ENCODE measurements at places on chromosomes 6 and 20. TPM values are rescaled to one million over a fixed set of nuclear protein-coding genes. Genes with fewer than 3 reads are reported as not detected.

DNA sequence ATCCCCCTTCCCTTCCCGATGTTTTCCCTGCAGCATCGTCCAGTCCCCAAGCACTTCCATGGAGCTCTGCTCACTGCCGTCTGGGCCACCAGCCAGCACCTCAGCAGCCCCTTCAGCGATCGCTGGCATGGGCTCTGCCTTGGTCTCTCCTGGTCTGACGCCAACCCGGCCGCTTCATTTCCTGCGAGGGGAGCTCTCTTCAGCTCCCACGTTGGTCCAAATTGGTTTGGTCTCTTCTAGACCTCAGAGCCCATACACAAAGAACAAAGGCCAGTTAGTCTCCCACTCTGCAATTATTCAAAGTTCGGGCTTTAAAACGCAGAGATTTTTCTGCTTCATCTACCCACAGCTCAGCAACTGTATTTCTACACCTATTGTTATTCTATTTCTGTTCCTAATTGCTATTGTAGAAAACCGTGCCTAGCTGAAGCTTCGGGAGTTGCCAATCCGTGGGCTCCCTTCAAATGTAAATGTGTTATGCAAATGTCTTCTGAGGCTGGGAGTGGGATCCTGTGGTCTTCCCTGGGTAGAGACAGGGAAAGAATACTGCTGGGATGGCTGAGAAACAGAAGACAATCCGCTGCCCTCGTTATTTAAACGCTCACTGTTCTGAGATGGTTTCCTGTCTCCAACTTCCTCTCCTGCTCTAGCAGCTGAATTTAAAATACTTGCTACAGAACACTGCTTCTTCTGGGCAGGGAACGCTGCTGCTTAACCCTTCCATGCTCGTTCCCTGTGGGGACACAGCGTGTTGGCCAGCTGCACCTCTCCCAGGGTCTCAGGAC is 154.2 kb upstream of the QKI start:
- no peak for DNase-seq

DNA sequence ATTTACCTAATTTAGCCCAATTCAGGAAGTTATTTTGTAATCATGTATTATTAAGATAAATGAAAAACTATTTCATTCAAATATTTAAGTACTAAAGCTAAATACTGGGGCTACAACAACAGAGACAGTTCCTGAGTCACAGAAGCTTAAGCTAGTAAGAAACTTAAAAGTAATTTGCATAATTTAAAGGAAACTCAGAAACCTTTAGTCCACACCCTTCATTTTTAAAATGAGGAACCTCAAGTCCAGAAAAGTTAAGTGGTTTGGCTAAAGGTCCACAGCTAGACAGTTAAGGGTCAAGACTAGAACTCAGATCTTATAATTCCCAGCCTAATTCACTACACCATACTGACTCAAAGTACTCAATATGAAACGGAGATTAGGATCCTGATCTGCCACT is 7.2 kb downstream of the LMBRD1 start:
- no peak for DNase-seq

DNA sequence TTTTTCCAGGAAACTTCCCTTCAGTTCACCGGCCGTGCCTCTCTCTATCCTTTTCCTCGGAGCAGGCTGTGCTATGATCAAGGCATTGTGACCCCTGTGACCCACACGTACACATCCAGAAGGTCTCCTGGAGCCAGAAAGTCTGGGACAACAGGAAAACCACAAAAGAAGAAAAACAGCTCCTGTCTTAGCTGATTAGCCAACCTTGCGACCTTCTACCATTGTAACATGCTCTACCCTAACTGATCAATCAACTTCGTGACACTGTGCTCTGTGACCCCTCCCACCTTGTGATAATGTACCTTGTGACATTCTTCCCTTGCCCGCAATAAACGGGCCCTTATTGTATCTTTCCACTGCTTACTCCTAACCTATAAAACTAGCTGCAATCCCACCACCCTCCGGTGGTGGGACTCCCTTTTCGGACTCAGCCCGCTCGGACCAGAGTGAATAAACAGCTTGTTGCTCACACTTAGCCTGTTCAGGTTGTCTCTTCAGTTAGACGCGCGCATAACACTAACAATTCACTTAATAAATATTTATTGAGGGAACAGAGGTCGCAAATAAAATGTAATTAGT is 24.2 kb downstream of the ZNF311 start:
- no peak for DNase-seq

Gene FHL5
- 23.7 TPM for total RNA-seq

DNA sequence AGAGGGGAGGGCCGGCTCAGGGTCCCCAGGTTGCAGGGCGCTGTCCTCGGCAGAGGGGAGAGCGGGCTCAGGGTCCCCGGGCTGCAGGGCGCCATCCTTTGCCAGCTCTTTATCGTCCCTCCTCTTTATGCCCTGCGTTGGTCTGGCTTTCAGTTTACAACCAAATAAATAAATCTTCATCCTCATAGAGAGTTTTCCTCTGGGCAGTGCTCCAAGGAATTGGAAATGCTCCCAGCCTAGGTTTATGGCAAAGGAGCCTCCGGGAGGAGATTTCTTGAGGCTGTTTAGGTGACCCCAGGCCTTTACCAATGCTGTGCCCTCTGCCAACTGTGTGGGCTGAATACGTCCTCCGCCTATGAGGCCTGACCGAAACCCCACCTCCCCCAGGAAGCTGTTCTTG is 60.2 kb downstream of the CHMP4B start:
- no peak for DNase-seq

DNA sequence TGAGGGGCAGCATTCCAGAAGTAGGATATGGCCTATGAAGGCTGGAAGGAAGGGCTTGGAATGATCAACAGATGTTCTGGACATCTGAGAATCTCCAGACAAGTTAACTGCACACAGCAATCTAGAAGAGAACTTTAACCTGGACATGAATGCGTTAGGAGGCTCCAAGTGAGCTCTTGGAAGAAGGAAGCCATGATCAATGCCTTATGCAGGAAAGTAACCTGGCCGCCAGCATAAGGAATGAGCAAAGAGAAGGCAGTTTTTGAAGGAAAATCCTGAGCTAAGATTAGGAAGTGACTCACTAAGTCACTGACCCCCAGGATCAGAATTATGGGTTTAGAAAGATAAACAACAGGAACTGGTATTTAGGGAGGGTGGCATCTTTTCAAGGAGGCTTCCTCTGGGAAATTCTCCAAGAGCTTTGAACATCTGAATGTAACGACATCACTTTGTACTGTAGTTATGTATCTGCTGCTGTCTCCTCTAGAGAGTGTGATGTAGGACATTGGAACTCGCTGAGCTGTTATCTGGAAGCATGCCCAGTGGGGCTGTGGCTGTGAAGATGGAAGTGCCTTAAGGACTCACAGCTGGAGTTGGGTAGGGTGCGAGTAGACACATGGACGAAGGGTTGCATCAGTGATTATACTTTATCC is 236.8 kb downstream of the PACRG start:
- DNase-seq: no peak

Gene KCNS1
- total RNA-seq: 3.5 TPM

GRCh38 chr6:117615750-117616390 is 13.6 kb upstream of the GOPC start:
- no peak for DNase-seq

Gene MED23
- total RNA-seq: 28.9 TPM

DNA sequence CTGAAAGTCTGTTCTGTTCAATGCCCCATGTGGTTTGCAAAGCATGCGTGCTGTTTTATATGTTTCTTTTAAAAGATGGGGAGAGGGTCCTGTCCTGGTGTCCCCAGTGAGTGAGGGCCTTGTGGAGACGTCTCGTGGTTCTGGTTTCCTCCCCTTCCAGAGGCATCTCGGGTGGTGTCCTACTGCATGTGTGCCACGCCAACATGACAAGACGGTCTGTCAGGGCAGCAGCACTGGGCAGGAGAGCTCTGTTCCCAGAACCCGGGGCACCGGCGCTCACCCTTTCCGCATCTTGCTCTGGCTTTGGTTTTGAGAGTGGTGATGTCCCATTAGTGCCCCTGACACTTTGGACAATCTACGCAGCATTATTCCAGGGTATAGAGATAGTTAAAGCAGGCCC is 275.6 kb downstream of the CDH4 start:
- no peak for DNase-seq

DNA sequence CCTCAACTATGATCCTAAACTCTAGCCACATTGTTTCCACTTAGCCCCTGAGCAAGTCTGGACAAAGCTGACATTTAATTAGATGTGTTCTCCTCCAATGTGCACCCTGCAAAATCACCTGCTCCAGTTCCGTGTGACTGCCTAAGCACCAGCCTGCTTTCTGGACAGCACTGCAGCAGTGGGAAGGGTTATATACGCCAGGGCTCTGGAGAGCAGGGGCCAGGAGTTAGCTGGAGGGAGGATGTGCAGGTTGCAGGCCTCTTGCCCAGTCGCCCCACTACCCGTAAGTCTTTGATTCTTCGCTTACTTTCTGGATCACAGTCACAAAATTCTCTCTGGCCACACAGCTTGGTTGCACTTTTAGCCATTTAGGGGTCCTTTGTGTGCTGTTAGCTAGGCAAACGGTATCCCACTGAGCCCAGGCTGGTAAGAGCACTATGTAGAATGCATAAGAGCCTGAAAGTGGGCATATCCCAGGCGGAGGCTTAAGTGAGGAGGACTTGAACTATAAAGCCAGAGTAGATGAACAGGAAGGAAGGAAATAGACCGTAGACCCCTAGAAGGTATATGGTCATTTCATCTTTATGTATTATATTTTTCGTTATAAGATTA is 10.7 kb upstream of the PLEKHG1 start:
- no peak for DNase-seq

Gene AIF1
- total RNA-seq: 109 TPM
